ENCODE measurements at places on chromosomes 2 and 18. TPM values are rescaled to one million over a fixed set of nuclear protein-coding genes. Genes with fewer than 3 reads are reported as not detected.

Gene RAB31
- total RNA-seq, result 1.9 TPM

Gene SAG
- not detected for total RNA-seq

Gene DLGAP1
- 9.0 TPM for total RNA-seq

Gene ONECUT2
- total RNA-seq, result 209 TPM

Gene PDE1A
- 0.26 TPM for total RNA-seq

Gene TGOLN2
- total RNA-seq, result 171 TPM

Gene RESP18
- not detected for total RNA-seq

Gene DCDC2C
- total RNA-seq, result not detected

Gene CLEC4F
- not detected for total RNA-seq

Gene ANKRD53
- total RNA-seq, result not detected

Gene SH2D6
- 1.8 TPM for total RNA-seq

Gene MDH1
- total RNA-seq, result 149 TPM

Measured in Calu3 (cell line).